ENCODE measurements at places on chromosomes 2 and 18.

GRCh38 chr2:131040661-131041401 lies 52.4 kb downstream of the FAM168B start:
- DNase-seq: no peak

- no peak for DNase-seq
Observed at GRCh38 chr2:69170661-69171060, 157.7 kb downstream of the ANTXR1 start.

DNA sequence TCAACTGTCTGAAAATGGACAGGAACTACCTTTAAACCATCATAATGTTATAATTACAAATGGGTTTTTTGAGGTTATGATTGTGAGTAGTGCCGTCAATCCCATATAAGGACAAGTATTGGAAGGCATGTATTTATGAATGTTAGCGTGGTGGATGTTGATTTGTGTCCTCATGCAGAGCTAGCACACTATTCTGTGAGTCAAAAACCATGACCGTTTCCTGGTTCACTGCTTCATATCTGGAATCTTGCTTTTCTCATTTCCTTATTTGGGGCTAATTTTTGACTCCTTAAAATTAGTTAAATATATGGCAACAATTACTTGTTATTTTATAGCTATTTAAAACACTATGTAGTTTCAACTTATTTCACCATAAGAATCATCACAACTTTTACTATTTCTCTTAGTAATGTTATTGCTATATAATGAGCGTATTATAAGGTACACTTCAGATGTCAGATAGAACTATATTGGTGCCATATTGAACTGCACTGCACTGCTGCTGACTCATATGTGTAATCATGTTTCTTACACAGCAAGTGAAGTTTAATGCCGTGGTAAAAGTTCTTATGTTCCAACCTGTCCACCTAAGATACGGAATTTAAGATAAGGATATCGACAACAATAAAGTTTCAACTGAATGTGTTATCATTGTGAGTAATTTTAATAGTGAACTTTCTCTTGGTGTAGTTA lies 192.8 kb downstream of the PTGR3 start:
- DNase-seq: no peak

DNA sequence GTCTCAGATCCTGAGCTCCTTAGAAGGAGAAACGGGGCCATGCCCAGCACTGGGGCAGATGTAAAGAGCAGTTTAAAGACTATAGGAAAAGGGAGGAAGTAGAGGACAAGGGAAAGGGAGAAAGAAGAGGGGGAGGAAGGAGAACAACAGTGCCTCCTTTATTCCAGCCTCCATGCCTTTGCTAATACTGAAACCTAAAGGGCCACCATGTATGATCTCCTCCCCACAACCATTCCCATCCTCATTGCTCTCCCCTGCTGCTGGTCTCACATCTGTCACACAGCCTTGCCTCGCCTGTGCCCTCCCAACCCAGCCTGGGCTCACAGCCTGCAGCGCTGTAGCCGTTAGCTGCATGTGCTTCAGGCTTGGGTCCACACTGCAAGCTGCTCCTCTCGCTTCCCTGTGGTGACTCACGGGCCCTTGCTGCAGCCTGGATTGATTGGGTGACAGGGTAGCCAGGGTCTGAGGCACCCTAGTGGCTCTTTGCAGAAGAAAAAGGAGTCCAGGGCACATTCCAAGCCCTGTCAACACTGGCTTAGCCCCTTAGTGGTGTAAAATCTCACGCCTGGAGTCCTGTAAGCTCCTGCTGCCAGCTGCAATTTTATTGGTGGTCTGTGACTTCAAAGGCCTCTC lies 281.9 kb downstream of the SRBD1 start:
- no peak for DNase-seq

GRCh38 chr18:40868110-40868858 lies 1086.8 kb upstream of the PIK3C3 start:
- DNase-seq: no peak

GRCh38 chr2:191636586-191636985 lies 41.4 kb upstream of the NABP1 start:
- no peak for DNase-seq

- DNase-seq: no peak
Observed at GRCh38 chr2:150470435-150470834, 17.0 kb downstream of the RND3 start.

DNA sequence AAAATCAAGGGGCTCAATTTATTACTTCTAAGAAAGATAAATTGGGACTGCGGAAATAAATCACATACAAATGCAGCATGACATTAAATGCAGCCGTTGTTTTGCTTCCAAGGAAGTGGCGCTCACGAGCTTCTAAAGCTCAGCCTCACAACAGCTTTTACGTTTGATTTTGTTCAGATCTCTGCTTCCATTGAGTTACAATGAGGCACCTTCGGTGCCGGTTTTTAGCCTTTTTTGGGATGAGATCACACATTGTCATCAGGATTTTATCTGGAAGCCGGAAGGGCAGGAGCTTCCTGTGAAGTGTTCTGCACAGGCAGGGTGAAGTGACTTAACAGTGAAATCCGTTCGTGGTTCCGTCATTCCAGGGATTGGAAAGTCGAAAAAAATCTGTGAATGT lies 209.8 kb downstream of the DCDC2C start:
- no peak for DNase-seq

- no peak for DNase-seq
Observed at GRCh38 chr2:227671170-227671905, 4.7 kb downstream of the SCYGR5 start.

DNA sequence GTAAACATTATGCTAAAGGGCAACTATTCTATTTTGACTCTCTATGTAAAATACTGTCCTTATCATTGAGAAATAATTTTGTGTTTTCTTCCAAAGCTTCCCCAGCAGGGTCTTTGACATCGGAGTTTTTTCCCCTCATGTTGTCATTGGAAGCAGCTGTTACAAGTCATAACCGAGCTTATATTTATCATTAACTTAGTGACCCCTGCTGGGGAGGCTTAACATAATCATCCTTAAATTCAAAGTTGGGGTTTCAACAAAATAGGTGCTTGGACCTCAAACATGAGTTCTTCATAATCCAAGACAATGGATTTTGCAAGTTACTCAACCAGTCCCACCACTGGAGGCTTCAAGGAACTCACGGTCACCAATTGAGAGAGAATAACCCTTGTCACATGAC lies 330.9 kb downstream of the DCC start:
- no peak for DNase-seq

GRCh38 chr2:127293386-127293747 lies 577 bp downstream of the ERCC3 start:
- no peak for DNase-seq

DNA sequence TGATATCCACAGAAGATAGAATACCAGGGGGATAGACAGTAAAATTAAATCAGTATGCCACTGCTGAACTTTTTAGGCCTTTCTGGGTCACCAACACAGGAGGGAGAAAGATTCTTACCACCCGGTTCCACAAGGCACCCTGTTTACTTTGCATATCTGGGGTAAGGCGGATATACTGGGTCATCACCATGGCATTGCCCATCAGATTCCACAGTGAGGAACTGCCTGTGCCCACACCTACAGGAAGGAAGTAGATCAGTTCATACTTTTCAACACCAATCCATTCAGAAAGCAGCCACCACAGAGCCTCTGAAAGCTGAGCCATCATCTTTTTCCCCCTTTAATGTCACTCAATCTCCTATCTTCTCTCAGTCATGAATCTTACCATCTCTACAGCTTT lies 2.0 kb downstream of the LMAN2L start:
- DNase-seq: no peak

DNA sequence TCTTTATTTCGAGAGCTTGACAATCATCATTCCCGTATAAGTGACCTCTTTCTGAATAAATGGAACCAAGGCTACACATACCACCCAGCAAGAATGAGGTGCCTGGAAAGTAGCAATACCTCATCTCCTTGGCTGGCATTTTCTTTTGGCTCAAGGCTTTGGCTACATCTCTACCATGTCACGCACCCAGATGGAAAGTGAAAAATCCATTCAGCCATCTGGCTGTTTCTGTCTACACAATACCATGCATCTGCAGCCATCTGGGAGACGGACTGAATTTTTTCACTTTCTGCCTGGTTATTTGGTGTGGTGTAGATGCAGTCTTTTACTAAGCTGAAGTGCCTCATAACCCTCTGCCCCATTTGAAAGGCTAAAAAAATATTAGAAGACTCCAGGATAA lies 566.9 kb downstream of the BCL11A start:
- DNase-seq: no peak

GRCh38 chr2:46167924-46168323 lies 129.3 kb upstream of the EPAS1 start:
- DNase-seq: no peak

DNA sequence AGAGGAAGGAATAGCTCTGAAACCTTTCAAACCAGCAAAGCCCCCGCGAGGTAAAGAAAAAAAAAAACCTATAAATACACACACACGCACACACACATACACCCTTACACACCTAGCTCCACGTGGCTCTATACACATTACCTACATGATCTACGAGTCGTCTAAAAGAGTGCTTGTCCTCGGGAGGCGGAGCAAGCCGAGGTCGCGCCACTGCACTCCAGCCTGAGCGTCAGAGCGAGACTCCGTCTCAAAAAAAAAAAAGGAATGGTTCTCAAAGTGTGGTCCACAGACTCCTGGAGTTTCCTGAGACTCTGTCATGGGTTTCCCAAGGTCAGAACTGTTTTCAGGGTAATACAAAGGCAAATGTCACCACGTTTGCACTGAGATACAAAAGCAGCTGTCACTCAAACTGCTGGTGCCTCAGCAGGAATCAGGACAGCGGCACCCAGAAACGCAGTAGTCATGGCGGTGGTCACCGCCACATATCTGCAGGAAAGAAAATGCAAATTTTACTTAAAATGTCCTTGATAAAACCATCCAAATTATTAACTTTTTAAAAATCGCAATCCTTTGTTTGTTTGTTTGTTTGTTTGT lies 130.0 kb upstream of the GPC1 start:
- no peak for DNase-seq

DNA sequence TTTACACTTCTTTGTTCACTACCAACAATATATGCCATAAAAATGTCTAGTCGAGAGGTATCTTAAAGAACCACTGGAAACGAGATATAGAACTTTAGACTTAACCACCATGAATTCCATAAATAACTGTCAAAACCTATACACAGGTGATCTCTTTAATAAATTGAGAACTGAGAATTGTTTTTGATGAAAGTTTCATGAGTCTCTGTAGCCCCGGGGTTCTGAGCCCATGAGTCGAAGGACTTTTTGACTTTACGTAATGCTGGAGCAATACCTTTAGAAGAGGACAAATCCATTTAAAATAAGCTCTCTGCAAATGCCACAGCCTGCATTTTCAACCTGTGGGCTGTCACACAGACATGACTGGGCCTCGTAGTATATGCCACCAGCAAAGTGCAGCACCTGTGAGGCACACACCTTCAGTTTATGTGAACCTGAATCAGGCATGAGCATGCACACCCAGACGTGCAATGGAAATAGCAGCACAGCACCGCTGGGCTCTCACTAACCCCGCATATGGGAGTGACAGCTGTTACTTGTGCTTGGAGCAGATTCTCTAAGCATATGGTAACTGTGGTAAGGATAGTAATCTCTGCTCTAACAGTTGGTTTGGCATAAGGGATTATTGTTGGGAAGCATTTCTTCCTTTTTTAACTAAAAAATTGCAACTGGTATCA lies 383.2 kb downstream of the SOCS6 start:
- no peak for DNase-seq

DNA sequence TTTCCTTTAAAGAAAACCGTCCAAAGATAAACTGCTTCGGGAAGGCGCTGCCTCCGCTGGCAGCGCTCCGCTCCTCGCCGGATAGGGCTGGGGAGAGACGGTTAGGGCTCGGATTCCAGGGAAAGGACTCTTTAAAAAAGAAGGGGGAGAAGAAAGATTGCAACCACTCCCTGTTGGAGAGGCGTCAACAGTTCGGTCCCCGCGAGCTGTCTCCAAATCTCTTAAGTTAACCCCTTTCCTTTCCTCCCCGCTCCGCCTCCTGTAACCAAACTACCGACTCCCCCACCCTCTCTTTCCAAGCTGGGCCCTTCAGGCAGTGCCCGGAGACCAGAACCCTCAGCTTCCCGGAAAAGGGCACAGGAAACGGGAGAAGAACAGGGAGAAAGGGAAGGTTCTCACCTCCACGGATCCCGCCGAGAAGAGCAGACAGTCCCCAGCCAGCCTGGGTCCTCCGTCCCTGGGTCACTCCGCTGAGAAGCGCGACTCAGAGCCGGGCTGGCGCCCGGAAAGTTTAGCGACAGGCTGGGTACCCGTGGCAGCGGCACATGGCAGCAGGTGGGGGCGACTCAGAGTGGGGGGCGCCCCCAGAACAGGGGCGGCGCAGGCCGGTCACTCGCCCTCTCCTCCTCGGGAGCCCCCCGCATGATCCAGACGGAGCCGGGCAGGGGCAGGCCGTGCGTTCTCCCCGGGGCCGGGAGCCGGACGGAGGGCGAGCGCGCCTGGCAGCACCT lies 675 bp downstream of the FZD5 start:
- no peak for DNase-seq

DNA sequence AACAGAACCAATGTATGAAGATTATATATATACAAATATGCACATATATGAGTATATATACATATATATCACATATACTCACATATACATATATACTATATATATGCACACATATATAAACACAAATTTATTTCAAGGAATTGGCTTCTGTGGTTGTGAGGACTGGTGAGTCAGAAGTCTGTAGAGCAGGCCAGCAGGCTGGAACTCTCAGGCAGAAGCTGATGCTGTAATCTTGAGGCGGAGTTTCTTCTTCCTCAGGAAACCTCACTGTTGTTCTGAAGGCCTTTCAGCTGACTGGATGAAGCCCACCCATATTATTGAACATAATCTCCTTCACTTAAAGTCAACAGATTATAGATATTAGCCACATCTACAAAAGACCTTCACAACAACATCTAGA lies 143.9 kb upstream of the CREB1 start:
- DNase-seq: no peak

DNA sequence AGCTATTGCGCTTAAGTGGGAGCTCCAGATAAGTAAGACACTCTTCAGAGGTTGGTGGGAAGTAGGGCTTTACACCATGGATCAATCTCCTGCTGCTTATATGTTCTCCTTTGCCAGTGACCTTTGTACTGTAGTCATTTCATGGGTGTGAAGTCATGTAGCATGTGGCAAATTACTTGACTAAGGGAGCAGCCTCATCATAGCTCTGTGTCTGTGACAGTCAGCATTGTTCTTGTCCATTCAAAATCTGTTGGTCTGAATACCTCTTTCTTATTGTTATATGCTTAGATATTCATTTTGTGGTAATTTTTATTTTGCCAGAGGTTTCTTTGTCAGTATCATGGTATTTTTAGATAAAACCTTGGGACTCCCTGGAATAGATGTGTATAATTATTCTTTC lies 18.2 kb downstream of the SLC4A1AP start:
- no peak for DNase-seq

DNA sequence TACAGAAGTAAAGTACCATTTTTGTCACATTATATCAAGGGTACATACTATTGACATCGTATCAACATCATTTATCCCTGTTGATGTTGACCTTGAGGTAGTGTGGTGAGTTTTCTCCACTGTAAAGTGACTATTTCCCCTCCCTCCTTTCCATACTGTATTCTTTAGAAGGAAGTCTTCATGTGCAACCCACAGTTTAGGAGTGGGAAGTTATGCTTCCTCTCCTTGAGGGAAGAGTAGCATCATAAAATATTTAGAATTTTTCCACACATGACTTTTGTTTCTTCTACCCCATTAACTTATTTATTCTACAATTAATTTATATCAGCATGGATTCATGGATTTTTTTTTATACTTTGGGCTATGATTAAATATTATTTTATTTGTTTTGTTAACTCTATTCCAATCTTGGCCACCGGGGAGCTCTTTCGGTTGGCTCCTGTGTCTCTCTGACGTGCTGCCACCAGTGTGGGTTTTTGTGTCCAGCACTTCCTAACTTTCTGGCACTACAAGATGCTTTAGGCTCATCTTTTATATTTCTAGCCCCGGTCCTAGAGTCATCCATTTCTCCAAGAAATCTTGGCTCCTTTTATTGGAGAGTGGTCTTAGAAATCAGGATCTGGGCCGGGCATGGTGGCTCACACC lies 19.0 kb downstream of the AQP12B start:
- DNase-seq: no peak

All from activated CD8-positive, alpha-beta memory T cell treated with anti-CD3 and anti-CD28 coated beads for 4 hours (primary cell).